ENCODE measurements at places on chromosomes 5 and 9.

GRCh38 chr5:2270467-2270866 lies 387.7 kb upstream of the IRX4 start:
- DNase-seq: no peak

GRCh38 chr5:59863777-59864176 lies 29.7 kb downstream of the PDE4D start:
- no peak for DNase-seq

GRCh38 chr5:417301-418161 lies 25.4 kb upstream of the EXOC3 start:
- no peak for DNase-seq

DNA sequence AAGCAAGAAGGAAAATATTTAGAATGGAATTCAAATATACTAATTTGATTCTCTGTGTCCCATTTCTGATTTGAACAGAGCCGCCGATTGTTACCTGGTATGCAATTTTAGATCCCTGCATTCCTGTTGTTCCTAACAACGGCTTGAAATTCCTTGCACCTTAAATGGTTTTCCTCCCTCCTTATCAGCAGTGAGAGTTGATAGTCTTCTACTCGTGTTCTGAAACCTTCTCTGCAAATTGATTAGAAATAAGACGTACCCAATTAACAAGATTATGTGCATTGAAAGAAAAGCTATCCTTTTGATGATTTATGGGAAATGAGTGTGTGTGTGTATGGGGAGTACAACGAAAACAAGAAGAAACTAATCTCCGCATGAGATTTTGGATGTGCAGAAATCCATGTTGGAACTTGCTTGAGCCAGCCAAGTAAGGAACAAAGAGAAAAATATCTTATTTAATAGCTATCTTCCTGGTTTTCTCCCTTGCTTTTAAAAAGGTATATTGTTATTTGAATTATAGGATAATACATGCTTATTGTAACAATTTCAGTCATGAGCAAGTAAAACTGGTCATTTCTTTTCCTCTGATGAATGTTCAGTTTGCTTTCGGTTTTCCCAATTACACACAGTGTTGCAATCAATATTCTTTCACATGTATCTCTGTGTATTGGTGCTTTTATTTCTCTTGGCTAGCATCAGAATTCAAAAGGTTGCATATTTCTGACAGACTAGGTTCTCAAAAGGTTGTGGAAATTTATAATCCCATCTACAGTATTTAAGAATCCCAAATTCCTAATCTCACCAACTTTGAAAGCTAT lies 211.1 kb upstream of the ACTBL2 start:
- DNase-seq: no peak

DNA sequence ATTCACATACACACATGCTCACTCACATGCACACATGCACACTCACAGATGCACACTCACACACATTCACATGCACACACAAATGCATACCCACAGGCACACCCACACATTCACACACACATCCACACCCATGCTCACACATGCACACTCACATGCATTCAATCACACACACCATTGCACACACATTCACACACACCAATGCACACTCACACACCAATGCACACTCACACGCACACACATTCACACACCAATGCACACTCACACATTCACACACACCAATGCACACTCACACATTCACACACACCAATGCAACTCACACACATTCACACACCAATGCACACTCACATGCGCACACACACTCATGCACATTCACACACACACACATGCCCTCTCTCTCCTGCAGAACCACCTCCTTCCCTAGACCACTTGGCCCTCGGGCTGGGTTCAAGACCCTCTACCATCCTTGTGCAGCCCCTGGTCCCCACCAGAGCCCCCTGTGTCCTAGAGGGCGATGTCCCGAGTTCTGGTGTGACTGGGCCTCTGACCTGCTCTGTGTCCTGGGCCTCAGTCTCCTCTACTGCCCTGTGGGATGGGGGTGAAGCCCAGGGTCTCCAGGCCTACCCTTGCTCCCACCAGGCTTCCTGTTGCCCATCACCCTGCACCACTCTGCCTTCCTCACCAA lies 139.0 kb downstream of the OLFM1 start:
- DNase-seq: no peak

Data from central memory CD4-positive, alpha-beta T cell (primary cell).